Stimulated activated CD4-positive, alpha-beta T cell treated with anti-CD3 and anti-CD28 coated beads, Interleukin-1b, Interleukin-23, amount 100 ng/mL, for 24 hours (primary cell): ENCODE measurements at places on chromosomes 5 and 9.

- DNase-seq: no peak
Measured at GRCh38 chr5:172077664-172078425, 71.4 kb upstream of the FBXW11 start.

DNA sequence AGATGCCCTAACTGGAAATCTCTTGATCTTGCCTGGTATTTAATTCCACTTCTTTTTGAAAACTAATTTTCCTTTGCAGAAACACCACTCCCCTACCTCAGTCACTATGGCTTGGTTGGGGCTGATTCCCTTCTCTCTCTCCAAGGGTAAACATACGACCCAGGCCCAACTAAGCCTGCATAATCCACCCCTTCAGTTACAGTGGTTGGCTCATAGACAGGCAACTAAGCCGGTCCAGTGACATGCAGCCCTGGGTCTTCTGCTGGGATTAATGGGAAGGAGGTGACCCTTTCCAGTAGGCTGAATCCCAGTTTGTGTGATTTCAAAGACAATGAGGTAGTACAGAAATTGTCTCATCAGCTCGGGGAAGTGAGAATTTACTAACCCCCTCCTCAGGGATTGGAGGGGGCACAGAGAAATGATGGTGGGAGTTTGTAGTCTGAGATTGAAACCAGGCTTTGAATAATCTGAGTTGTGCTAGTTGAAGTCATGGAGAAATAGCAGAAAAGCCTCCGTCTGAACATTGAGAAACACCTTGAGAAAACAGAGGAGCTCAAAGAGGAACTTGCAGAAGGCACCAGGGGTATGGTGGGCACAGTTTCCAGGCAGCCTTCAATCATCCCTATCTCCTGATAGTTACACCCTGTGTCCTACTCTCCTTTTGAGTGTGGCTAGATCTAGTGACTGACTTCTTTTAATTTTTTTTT is 148.9 kb downstream of the GCNT1 start:
- DNase-seq: no peak

- no peak for DNase-seq
Measured at GRCh38 chr5:15886156-15886555, 293.4 kb downstream of the MARCHF11 start.

DNA sequence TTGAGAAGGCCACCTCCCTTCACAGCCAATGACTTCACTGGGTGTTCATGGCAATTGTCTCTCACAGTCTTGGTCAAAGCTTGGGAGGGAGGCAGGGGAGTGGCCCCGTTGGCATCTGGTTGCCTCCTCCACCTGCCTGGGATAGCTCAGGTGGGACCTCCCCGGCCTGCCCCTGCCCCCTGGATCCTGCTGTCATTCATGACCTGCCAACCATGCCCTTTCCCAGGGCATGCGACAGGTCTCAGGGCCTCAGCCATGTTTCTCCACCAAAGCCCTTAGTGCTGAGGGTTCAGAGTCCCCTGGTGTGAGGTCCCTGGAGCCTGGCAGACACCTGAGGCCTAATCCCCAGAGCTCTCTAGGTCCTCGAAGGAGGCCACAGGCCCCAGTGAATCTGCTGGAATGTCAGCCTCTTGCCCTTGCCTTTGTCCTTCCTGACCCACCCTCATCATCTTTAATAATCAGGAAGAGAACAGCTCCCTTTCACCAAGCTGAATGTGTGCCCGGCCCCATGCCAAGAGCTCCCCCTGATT is 5.6 kb downstream of the DAB2IP start:
- no peak for DNase-seq

GRCh38 chr5:137399911-137400310 is 99.2 kb downstream of the SPOCK1 start:
- no peak for DNase-seq
